ENCODE measurements at places on chromosomes 6 and 20. TPM values are rescaled to one million over a fixed set of nuclear protein-coding genes. Genes with fewer than 3 reads are reported as not detected.

The DEFB124 gene
- not detected for total RNA-seq

The LCA5 gene
- 9.0 TPM for total RNA-seq

The ZNF391 gene
- total RNA-seq: 1.8 TPM

The MBOAT1 gene
- total RNA-seq: 11.0 TPM

The KIF25 gene
- total RNA-seq: not detected

The TSPO2 gene
- total RNA-seq: not detected

The DDX43 gene
- 3.1 TPM for total RNA-seq

The TMC2 gene
- total RNA-seq: 1.5 TPM

The THBS2 gene
- 86.7 TPM for total RNA-seq

The PRICKLE4 gene
- 2.2 TPM for total RNA-seq

The SLC32A1 gene
- not detected for total RNA-seq

The CLIC5 gene
- 2.0 TPM for total RNA-seq

The CCND3 gene
- 132 TPM for total RNA-seq

The PSORS1C1 gene
- total RNA-seq: 0.94 TPM

The PPP1R14C gene
- not detected for total RNA-seq
